ENCODE measurements at places on chromosomes 16 and 17.

- DNase-seq: no peak
Observed at GRCh38 chr16:66991545-66992077, 3.2 kb downstream of the CES4A start.

DNA sequence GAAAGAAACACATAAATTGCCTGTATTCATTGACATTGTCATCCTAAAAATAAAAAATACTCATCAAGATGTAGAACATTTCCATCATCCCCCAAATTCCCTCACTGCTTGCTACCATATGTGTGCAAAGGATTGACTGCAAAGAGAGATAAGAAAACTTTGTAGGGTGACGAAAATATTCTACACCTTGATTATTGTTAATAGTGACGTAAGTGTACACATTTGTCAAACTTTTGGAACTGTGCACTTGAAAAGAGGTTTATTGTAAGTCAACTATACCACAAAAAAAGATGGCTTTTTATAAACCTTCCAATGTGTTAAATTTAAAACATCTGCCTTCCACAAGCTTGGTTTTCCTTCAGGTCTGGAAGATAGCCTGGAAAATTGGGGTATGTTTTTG is 359.5 kb downstream of the CDH8 start:
- DNase-seq: no peak

GRCh38 chr17:82490512-82491195 is 28.9 kb upstream of the FOXK2 start:
- DNase-seq: no peak

DNA sequence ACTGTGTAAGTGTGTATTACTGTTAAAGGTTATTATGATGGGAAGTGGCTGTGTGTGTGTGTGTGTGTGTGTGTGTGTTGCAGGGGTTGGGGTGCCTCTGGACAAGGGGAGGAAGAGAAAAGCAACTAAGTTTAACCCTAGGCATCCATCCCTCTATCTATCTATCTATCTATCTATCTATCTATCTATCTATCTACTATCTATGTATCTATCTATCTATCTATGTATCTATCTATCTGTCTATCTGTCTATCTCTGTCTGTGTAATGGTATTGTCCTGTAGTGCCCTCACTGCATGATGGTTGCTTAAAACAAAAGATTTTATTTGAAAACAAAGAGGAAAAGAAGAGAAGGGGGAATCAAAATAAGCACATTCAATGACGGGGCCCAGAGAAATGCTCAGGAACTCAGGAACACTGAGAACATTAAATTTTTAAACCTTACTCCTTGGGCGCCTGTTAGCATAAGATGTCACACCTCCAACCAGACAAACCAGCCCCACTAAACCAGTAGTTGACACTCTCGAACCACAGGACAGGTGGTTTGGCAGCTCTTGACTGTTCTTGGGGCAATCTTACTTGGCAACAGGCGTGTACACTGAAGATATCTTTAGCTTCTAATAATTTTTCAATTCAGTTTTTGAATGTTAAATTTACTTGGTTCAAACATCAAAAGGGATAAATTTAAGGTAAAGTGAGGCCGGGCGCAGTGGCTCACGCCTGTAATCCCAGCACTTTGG is 5.1 kb upstream of the RPL26 start:
- DNase-seq: no peak

DNA sequence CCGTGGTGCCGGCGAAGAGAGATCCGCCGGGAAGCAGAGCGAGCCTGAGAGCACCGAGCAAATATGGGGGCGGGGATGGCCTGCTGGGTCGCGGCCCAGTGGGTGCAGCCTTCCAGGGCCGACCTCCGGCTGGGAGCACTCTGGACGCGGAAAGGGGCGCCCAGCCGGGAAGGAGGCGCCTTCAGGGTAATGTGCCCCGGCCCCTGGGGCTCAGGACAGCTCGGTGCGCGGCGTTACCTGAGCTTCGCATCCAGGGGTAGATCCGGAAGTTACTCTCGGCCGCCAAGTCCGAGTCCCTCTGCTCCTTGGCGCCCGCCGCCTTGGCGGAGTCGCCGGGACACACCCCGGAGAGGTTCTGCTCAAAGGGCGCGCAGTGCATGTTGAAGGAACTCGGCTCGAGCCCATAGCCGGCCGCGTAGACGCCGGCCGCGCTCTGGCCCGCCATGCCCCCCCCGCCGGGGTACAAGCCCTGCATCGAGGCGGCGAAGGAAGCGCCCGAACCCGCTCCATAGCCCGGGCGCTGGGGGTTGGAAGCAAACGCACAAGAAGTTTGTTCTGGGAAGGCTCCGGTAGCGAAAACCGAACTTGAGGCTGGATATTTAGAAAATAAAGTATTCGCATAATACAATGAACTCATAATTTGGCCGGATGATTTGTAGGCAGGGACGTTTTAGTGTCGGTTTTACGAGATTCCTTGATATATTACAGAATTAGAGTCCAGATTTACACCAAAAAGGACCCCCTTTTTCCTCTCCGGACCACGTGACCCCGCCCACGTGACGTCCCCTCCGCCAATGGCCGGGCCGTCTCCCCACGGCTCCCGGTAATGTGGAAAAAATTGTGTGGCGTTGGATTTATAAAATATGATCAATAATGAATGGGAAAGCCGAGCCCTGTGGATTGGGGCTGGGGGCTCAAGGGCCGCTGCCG is at the start of gene HOXB7:
TSS of gene HOXB7 (minus strand) at position 736 of the 930 bp plus-strand sequence. CDS start at position 637, 99 bp downstream.
- DNase-seq: peak; percentile 91

DNA sequence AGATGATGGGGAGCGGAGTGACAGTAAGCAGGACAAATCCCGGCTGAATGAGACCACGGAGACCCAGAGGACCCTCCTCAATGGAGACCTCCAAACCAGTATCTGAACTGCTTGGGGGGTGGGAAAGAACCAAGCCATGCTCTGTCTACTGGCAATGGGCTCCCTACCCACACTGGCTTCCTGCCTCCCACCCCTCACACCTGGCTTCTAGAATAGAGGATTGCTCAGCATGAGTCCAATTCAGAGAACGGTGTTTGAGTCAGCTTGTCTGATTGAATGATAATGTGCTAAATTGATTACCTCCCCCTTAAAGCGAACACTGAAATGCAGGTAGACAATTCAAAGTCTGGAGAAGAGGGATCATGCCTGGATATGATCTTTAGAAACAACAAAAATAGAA is 5.5 kb downstream of the SSTR2 start:
- DNase-seq: no peak

DNA sequence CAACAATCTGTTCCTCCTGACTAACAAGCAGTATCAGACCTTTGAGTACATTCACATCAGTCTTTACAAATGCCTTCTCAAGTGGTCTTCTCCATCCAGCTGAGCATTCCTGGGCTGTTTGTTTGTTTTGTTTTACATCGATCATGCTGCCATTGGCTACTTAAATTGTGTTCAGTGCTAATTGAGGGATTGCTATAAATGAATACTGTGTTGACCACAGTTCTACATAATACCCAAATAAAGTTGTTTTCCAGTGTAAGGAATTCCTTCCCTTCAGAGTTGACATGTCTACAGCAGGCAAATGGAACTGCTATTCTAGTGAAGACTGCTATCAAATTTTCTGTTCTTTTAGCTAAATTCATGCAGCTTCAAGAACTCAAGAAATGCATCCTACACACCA is 3.2 kb downstream of the CDH8 start:
- no peak for DNase-seq

GRCh38 chr17:36525113-36525512 is 9.6 kb downstream of the MYO19 start:
- no peak for DNase-seq

DNA sequence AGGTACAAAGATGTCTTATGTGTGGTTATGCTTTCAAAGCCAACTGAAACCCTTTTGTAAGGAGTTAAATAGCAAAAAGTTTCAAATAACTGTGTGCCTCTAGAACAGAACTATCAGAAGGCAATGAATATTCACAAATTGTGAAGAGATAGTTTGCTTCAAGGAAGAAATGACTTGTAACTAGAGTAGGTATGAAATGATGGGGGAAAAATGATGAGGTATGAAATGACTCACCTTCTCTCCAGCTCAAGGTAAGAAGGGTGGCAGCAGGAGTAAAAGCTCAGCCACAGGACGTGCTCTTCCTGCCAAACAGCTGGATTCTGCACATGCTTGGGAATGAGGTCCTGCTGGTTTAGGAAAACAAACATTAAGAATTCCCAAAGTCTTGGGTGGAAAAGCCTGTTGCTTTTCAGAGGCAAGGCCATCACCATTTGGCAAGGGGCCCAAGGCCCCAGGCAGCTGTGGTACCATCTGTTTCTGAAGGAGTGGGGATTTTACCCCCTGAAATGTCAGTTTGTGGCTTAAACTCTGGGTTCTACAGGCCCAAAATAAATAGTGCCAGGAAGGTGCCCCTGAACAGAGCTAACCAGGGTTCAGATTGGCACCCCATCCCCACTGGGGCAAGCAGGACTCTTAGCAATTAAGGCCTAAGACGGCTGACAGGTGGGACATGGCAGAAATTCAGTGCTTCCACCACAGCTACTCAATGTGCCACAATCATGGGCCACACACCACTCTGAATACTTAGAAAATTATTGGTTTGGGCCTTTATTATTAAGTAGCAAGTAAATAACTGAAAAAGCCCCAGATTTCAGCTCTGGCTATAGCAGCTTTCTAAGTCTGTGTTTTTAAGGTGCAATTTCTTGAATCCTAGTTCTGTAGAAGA is 13.3 kb downstream of the HERPUD1 start:
- DNase-seq: no peak

Measured in colonic mucosa (tissue), 4 donors.